ENCODE measurements at places on chromosomes 7 and 10.
A peak's percentile ranks its signal among the peaks of the same experiment; 100 is the strongest.

DNA sequence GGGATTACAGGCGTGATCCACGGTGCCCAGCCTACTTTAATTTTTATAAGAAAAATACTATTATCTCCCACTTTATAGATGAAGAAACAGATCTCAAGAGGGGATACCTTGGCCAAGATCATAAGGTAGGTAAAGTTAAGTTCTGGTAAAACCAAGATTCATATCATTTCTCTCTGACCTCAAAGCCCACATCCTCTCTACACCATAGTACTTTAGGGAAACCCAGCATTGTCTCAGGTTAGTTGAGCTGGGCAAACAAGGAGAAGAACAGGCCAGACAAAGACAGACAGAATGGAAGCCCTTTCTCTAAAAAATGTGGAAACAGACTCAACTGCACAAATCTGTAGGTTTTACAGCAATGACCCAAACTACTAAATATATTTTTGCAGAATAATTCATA lies 197.7 kb upstream of the FRMD4A start:
- peak; percentile 59 for DNase-seq

- DNase-seq: no peak
These were observed 80.0 kb downstream of the EEPD1 start for GRCh38 chr7:36232971-36233550.

- DNase-seq: peak; percentile 6
These were observed 3.5 kb downstream of the DENND11 start for GRCh38 chr7:141698247-141699015.

DNA sequence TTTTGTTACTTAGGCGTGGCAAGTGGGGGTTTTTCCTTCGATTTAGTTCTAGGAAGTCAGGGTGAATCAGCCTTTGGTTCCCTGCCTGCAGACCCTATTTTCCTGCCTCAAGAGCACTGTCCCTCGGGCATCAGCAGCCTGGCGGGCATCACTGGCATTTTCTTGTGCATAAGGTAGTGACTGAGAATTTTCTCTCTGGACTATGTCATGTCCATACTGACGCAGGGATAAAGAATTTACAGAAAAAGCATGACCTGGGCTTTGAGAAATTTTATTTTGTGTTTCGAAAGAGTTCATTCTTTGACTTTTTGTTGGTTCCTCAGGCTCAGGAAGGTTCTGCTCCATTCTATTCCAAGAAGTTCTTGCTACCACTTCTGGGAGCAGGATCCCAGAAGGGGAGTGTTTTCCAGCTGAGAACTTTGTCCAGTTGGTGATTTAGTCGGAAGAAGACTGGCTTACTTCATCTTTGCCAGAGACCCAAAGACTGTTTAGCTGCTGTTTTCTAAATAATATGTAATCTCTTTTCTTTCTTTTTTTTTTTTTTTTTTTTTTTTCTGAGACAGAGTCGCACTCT lies 213.9 kb upstream of the SH2B2 start:
- DNase-seq: no peak

- DNase-seq: no peak
These were observed 436.8 kb upstream of the C7orf33 start for GRCh38 chr7:148153616-148154284.

All from CD4-positive, alpha-beta T cell treated with Interleukin-21 for 1 hour (primary cell).